ENCODE measurements at places on chromosomes 4 and X. TPM values are rescaled to one million over a fixed set of nuclear protein-coding genes. Genes with fewer than 3 reads are reported as not detected.

GALNTL6 gene
- 0.96 TPM for polyA plus RNA-seq

AFM gene
- 15.8 TPM for polyA plus RNA-seq

DNA sequence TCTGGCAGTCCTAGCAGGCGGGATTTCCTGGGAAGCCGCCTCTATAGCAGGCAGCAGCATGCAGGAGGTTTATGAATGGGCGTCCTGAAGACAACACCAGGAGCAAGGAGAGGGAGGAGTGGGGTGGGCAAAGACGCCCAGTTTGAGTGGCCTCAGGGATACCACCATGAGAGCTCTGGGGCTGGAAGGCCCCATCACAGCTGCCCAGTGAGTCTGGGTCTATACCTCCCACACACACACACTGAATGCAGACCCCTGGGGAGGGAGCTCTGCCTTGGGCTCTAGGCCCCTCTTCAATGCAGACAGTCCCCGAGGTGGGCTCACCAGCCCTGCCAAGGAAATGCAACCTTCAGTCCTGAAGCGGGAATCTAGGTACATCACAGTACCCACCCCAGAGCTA lies 98.6 kb downstream of the AFAP1 start:
- DNase-seq = no peak

GRCh38 chrX:56920338-56920997 lies 74.9 kb downstream of the SPIN3 start:
- DNase-seq = no peak

DNA sequence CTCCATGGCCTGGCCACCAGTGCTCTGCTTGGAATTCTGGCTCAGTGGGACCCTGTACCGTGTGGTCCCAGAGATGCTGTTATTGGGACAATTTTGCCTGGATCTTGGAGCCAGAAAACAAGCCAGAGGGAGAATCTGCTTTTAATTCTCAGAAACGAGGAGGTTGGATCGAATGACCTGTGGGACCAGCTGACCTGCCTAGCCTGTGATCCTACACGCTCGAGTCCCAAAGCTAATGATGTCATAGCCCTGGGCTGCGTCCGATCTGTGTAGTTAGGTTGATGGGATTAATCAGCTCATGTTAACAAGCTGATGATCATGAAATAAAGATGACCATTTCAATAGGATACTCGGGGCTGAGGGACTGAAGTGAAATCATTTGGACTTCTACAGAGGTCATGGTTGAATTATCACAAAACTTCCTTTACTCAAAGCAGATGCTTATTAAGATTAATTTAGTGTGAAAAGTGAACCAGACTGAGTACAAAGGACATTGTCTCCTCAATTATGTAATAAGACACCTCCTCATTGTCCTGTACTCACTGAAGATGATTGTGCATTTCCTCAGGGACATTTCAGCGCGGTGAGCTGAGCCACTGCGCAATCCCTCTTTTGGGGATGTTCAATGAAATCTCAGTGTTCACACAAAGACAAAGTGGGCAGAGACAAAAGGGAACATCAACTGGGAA lies 51.9 kb upstream of the STX18 start:
- no peak for DNase-seq

DNA sequence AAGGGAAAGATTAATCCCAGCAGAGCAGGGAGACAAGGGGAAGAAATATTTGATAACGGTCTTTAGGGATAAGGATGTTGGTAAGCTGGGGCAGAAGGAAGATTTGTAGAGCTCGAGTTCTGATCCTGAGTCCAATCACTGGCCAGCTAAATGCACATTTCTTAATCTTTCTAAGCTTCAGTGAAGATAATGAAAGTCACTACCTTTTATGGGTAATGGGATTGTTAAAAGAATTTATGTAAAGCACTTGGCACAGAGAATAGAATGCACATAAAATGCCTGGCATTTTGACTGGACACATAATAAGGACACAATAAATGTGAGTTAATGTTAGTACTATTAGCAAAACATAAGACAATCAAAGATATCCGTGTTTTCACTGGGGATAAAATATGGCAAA lies 43.3 kb downstream of the NCAPG start:
- DNase-seq = no peak

- DNase-seq = no peak
Measured at GRCh38 chr4:111992351-111993168, 152.7 kb upstream of the FAM241A start.

DNA sequence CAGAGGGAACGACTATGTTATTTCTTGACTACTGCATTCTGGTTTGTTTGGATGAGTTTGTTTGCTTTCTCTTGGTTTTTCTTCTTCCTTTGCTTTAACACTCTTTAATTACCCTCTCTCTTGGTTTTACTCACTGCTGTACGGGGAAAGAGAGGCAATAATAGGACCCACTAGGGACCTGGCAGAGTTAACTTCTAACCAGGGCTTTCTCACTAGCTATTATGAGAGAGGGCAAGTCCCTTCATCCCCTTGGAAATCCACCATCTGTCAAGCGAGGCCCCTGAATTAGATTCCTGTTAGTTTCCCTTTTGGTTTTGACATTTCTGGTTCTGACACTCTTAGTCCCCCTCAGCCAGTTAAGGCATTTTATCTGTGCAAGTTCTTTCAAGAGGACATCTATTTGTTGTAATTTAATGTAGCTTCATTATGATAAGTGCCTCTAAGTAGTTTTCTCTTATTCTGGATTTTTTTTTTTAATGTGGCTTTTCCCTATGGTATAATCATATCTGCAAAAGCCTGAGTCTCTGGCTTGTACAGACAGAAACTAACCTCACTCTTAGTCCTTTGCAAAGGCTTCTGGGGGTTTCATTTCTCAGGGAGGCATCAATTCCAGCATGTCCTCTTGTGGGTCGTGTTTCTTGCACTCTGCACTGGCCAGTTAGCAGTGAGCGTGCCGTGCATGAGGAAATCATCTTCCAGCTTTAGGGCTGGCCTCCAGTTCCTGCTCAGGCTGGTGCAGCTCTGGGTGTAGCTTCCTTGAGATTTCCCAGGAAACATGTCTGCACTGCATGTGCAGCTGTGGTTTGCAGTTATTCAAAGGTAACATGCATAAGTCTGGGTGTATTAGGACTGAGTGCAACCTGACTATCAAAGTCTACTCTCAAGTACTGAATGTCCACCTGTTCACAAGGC lies 221.3 kb downstream of the STIM2 start:
- no peak for DNase-seq

- DNase-seq = no peak
Measured at GRCh38 chrX:42821803-42822443, 44.0 kb upstream of the PPP1R2C start.

DNA sequence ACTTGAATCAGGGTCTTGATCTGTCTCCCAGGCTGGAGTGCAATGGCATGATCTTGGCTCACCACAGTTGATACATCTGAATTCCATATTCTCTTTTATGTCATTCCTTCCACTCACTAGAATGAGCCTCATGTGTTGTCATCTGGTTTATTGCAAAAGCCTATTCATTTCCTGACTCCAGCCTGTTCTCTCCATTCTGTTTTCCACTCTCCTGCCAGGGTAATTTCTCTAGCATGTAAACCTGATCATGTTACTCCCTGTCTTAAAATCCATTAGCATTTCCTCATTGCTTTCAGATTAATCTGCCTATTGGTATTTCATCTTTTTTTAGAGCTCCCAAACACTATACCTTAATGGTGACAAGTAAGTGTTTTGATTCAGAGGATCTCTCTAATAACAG lies 4.3 kb upstream of the DDX60L start:
- no peak for DNase-seq

DNA sequence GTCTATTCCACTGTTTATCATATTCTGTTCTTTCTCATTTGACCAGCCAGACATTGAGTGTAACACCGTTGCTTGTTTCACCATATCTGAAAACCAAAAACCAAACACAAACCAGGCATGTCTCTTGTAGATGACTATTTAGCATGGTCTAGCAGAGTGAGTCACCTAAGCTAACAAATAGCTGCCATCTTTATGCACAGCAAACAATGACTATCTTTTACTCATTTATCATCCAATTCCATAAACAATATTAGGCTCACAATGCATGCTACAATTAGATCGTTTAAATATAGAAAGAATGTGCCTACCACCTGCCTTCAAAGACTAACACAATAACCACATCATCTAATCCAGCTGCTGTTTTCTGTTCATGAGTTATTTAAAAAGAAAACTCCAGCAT lies 495.4 kb downstream of the PCDH19 start:
- DNase-seq = no peak

All from right renal pelvis (tissue), 4 donors.